ENCODE measurements at places on chromosomes 1 and 21.

DNA sequence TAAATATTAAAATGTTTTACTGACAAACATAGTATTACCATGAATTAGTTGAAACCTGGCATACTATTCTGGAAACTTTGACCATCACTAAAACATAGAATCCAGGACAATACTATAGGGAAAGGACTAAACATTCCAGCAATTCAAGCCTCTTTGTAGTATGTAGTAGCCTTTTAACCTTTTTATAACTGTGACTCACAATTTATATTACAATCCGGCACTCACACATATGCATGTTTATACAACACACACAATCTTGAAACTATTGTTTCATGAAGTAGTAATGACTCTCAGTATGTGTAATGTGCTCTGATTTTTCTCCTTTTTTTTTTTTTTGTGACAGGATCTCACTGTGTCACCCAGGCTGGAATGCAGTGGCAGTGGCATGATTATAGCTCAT is 64.3 kb downstream of the ANKRD13C start:
- no peak for DNase-seq

- DNase-seq: no peak
Measured at GRCh38 chr1:33725556-33726160, 138.2 kb upstream of the HMGB4 start.

- DNase-seq: no peak
Measured at GRCh38 chr1:192766009-192766625, 42.7 kb upstream of the RGS2 start.

- no peak for DNase-seq
Measured at GRCh38 chr21:42171091-42172053, 47.6 kb upstream of the ABCG1 start.

GRCh38 chr1:20373286-20373685 is 82.6 kb downstream of the VWA5B1 start:
- DNase-seq: no peak

Data from GM19239 (cell line).